ENCODE measurements at places on chromosomes 2 and 18.

DNA sequence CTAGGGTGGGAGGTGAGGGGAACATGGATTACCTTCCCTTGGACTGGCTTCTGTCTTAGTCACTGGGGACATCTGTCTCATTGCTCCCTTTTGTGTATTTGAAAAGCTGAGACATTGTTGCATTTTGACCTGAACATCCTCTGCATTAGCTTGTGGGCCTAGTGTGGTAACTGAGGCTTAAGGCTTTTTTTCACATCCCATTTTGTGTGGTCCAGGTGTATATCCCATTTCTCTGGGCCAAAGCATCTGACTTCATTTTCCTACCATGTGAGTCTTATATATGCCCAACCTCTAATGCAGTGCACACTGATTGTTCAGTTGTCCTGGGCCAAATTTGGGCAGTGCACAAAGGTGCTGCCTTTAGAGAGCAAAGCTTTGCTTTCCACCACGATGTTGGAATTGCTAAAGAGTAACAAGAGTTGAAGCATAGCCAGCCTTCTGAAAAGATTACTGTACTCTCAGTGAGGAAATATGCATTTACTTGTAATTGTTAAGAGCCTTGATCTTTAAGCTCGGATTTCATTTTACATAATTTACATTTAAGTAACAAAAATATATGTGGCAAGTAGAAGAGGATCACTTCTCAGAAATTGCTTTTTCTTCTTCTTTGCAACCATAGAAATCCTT is 13.3 kb downstream of the PRKCE start:
- peak; percentile 29 for DNase-seq

DNA sequence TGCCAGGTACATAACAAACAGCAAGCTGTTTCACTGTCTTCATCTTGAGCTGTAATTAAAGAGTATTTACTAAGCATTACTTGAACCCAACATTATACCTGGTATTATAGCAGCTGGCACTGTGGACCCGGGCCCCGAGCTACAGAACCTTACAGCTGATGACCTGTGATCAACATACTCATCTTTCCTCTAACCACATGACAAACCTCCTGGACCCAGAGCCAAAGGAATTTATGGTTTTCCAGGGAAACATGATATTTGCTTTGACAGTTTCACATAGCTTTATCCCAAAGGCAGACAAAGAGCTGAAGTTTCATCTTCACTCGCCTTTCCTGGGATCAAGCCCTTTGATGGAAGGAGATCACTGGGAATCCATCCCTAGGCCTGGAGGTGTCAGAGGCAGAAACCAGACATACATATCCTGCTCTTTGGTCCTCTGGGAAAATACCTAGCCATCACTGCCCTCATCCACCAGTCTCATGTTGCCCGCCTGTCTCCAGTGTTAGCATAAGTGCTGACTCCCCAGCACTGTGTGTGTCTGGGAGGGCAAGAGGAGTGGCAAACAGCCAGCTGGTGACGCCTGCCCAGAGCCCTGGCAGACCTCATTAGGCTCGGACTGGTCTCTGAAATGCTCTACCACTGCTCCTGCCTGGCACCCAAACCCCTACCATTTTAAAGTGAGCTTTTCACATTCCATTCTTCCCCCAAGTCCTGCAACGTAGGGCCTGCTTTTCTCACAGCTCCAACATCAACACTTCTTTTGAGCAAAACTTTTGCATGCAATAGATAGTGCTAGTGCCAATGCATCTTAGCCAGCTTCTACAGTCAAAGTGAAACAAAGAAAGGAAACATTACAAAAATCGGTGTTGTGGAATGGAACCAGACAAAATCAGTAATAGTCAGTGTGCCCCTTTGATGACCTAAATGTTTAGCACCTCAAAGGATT is 138.8 kb upstream of the CTAGE1 start:
- peak; percentile 38 for DNase-seq

DNA sequence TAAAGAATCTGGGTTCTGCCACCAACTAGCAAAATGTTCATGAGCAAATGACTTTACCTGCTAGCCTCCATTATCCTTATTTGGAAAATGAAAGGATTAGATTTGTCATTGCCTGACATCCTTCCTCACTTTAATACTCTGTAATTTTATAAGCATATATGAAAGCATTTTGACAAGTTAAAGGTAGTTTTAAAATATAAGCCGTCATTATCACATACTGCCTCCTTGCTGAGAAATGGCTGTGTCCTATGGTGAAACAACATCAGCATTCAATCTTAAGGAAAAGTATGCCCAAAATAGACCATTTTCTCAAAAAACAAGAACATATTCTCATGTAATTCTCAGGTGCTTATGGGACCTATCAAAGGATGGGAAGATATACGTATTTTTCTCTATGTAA is 461.2 kb downstream of the SUCLG1 start:
- no peak for DNase-seq

DNA sequence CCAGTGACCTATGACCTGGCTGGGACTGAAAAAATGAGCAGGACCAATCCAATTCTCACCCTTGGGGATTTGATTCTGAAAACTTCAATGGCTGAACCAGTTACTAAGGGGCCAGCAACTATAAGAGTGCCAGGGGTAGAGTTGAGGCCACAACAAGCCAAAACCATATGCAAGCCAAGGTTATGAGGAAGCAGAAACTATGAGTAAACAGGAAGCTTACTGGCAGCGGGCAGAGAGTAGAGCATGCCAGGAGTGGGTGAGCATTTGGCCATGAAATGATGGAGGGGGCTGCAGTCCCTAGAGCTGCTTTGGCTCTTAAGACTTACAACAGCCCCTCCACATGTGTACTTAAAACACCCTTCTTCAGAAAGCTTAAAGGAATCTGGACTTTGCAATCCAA is 82.4 kb downstream of the RBMS1 start:
- DNase-seq, result no peak

- peak; percentile 53 for DNase-seq
These were observed 40.5 kb downstream of the RBKS start for GRCh38 chr2:27849558-27850205.

GRCh38 chr2:64233376-64233922 is 89.2 kb upstream of the PELI1 start:
- DNase-seq, result no peak

- DNase-seq, result peak; percentile 98
These were observed 29.8 kb downstream of the COL6A3 start for GRCh38 chr2:237383991-237384671.

GRCh38 chr18:36608107-36608506 is 220.7 kb downstream of the TPGS2 start:
- DNase-seq, result no peak

GRCh38 chr18:50154420-50154819 is 40.5 kb downstream of the MYO5B start:
- DNase-seq, result no peak

DNA sequence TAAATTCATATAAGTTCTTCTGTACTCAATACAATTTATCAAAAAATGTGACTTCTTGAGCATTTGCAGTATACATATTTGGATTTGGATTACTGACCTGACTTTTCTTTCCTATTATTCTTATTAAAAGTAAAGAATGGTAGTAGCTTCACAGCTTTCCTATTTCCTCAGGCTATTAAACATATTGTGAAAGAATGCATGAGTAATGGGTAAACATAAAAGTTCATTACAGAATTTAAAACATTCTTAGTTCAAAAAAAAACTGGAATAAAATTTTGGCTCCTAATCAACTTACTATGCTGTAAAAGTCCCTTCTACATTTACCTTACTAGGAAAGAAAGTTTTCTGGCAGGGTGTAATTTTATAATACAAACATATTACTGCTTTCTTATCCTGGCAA is 27.3 kb upstream of the C2orf66 start:
- peak; percentile 41 for DNase-seq

- no peak for DNase-seq
These were observed 8.6 kb upstream of the C2orf42 start for GRCh38 chr2:70199320-70199864.

- no peak for DNase-seq
These were observed 108.0 kb upstream of the UNC80 start for GRCh38 chr2:209663656-209664055.

GRCh38 chr2:106944215-106944614 is 58.2 kb upstream of the ST6GAL2 start:
- peak; percentile 10 for DNase-seq

DNA sequence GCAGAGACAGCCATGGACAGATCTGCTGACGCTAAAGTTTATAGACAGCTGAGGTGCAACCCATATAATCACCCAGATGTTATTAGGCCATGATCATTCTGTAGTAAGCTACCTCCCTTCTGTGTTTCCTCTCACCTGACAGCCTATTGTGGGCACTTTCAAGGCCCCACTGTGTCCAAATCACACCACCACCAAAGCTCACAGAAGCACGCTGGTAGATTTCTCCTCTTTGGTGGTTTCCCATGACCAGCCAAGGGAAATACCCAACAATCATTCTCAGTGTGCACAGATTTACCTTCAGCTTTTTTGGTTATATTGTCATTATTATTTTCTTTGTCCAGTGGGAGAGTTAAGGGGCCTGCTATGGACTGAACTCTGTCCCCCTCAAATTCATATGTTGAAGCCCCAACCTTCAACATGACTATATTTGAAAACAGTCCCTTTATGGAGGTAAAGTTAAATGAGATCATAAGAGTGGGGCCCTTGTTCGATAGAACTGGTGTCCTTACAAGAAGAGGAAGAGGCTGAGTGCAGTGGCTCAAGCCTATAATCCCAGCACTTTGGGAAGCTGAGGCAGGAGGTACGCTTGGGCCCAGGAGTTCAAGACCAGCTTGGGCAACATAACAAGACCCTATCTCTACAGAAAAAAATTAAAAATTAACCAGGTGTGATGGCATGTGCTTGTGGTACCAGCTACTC is 74.0 kb upstream of the MSH6 start:
- no peak for DNase-seq

DNA sequence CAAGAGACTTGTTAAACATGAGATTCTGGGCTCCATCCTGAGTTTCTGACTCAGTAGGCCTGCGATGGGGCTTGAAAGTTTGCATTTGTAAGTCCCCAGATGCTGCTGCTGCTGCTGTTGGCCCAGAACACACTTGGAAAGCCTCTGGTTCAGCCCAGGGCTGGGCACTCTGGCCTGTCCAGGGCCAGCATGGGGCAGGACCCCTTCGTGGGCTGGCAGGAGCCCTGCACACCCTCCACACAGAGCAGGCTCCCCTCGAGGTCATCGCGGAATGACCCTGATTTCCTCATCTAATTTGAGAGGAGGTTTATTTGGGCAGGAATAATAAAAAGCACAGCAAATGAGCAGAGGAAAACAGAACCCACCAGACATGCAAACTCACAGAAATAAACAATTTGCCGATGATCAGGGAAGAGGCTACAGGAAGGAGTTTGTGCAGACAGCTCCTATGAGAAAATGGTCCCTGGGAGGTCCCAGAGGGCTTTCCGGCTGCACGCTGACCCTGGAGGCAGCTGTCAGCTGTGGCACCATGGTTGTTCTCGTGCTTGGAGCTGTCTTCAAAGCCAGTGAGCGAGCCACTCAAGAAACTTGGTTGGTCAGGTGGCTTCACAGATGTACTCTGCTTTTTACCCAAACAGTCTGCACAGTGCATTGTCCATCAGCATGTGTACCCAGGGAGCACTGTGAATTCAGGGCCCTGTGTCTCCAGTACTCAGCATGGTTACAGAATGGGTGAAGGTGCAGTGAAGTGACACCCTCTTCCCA is 119.3 kb downstream of the GLI2 start:
- DNase-seq, result no peak

- DNase-seq, result no peak
These were observed 258.6 kb downstream of the ZEB2 start for GRCh38 chr2:144261336-144261735.

GRCh38 chr2:239809391-239809790 is 215.8 kb downstream of the NDUFA10 start:
- DNase-seq, result no peak

GRCh38 chr2:134839649-134840048 is 1.2 kb downstream of the ACMSD start:
- no peak for DNase-seq

- DNase-seq, result no peak
These were observed 126.9 kb upstream of the LINC00305 start for GRCh38 chr18:64275593-64276300.

GRCh38 chr2:66428986-66429612 is 5.8 kb upstream of the MEIS1 start:
- DNase-seq, result peak; percentile 79

- DNase-seq, result no peak
These were observed 26.8 kb upstream of the CNNM3 start for GRCh38 chr2:96789245-96789617.

DNA sequence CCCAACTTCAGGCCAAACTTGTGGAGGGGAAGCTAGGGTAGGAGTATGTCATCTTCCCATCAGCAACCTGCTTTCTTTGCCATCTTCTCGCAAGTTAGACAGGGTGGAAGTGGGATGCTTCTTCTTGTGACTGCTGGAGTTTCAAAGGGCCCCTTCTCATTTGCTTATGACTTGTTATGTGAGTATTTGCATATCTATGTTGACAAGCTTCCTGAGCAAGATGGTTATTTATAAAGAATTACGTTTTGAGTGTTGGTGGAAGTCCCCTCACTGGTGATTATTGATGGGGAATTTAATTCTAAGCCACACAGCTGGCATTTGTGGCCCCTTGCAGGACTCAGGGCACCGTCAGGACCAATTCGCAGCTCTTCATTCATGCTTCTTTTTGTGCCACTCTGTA is 791.0 kb downstream of the LRRTM4 start:
- no peak for DNase-seq

DNA sequence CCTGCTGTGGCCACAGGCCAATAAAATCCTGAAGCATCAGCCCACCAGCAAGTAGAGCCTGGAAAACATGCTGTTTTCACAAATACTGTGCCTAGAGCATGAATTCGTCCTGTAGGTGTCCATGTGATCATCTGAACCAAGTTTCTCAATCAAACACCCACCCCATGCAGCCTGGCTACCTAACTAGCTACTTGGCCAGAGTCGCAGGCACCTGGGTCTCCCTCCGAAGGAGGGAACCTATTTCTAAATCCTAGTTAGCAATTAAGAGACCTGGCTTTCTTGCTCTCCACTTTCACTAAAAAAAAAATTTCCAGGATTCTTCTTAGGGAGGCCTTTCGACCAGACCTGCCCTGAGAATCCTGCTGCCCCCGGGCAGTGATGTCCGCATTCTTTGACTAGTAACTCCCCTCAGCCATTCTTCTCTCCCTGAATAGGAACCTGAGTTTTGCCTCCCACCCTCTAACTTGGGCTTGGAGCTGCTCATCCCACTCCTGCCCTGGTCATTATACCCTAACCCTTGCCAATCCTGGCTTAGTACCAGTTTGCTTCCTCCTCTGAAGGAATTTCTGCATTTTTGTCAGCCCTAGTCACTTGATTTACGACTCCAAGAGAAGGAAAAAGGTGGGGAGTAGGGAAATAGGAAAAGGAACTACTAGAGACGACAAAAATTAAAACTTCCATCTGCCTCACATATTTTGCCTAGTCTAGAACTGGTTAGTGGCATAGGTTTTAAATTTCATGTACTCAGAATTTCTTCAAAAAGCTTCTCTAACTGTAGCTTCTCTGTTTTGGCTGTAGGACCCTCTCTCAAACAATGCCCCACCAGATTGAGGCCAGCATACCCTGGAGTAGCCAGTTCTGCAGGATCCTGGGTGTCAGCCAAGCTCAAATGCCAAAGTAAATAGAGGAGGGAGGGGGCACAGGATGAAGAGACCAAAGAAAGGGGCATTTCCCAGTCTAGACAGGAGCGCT is 25.4 kb upstream of the TANK start:
- no peak for DNase-seq

GRCh38 chr2:105504459-105504858 is 105.6 kb upstream of the FHL2 start:
- no peak for DNase-seq
